NCI-H226 (cell line): ENCODE measurements at places on chromosomes 1 and 21.

- no peak for DNase-seq
These were observed 66.8 kb downstream of the TTC3 start for GRCh38 chr21:37139902-37140301.

GRCh38 chr1:153540394-153541361 is at the start of gene S100A5:
TSS of gene S100A5 (minus strand) at chr1:153540934. CDS start at chr1:153540191, 743 bp downstream.
- peak; percentile 78 for DNase-seq

DNA sequence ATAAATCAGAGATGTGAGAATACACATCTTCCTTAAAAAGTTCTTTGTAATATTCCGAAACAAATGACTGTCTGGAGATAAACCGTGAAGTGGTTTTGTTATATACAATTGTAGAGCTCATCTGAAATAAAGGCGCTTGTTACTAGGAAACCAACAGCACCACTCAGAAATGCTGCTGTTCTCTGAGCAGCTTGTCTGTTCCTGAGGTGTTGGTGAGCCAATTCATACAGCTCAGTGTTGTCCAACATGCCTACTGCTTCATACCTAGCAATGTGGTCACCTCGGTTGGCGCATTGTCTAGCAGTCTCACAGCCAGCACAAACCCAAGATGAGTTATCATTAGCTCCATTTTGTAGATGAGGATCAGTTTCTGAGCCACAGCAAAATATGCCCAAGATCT is 44.4 kb downstream of the GFI1 start:
- DNase-seq: no peak

- no peak for DNase-seq
These were observed 103.9 kb upstream of the KCND3 start for GRCh38 chr1:112093372-112093694.

GRCh38 chr1:183977717-183978116 is 59.8 kb downstream of the COLGALT2 start:
- DNase-seq: no peak

DNA sequence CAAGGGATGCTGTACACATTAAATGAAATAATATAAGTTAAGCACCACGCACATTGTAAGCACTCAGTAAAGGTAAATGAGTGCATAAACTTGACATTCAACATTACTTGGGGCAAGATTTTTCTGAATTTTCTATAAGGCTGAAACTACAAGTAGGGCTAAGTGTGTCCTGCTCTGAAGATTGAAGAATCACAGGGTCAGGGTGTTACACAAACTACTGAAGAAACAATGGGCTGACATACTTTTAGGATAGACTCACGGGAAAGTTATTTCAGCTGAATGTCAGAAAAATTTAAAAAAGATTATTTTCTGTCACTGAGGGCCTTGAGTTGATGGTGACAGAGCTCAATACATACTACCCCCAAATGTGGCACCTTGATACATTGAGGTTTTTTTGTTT is 644.2 kb upstream of the PLXNA2 start:
- DNase-seq: no peak
